Cardiac fibroblast (primary cell): ENCODE measurements at places on chromosomes 12 and 14.

GRCh38 chr12:131894981-131895639, 688 bp downstream of the ULK1 start:
- peak; percentile 12 for DNase-seq

DNA sequence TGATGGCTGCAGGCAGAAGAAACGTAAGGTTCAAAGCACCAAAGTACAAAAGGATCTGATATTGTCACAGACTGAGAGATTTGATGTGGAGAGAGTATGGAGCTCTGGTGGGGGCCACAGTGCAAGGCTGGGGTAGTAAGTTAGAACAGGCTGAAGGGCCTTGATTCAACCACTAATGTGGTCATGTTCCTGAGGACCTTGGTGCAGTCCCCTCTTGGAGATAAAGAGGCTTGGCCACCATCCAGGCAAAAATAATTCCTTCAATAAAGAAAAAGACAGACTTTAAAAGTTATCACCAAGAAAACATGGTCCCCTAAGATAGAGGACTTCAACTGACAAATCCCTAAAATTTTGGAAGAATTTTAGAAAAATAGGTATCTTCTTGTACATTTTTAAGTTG, 17.4 kb downstream of the CAPZA3 start:
- DNase-seq = no peak

- DNase-seq = no peak
Measured at GRCh38 chr12:47894068-47894467, 10.7 kb downstream of the VDR start.

- DNase-seq = peak; percentile 25
Measured at GRCh38 chr12:46493834-46494181, 121.2 kb upstream of the SLC38A2 start.

DNA sequence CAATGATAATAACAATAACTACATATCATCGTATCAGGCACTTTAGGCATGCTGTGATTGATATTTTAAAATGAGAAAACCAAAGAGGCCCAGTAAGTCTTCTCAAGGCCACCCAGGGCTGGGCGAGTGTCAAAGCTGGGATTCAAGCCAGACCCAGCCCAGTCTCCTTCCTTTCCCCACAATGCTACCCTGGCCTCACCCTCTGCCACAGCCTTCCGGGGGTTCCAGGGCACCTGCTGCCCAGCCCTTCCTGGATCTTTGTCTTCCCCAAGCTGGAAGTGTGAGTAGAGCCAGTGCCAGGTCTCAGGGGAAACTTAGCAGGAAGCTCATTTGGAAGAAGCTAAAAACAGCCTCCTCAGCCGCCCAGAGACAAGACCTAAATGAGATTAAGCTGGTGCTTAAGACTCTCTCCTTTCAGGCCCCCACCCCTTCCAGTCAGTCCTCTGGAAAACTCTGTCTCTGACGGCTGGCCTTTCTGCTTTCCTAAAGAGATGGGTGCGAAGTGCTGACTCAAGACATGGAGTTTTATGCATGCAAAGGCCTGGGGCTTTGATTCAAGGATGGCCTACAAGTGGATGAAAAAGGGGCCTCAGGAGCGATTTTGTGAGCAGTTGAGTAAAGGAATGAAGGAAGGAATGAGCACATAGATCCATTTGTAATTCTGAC, 184.2 kb downstream of the KCNA5 start:
- no peak for DNase-seq

- no peak for DNase-seq
Measured at GRCh38 chr14:41457393-41457792, 149.3 kb upstream of the LRFN5 start.

- DNase-seq = no peak
Measured at GRCh38 chr14:37083599-37083998, 88.8 kb downstream of the SLC25A21 start.

DNA sequence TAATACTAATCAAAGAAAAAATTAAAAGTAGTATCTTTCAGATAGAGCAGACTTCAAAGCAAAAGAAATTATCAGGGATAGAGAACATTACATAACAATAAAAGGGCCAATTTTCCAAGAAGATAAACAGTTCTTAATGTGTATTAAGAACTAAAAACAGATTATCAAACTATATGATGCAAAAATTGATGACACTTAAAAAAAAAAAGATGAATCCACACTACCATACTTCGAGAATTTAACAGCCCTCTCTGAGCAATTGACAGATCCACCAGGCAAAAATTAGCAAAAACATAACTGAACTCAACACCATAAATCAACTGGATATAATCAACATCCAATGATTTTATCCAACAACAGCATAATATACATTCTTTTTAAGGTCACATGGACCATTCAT, 686.5 kb downstream of the LRFN5 start:
- no peak for DNase-seq

DNA sequence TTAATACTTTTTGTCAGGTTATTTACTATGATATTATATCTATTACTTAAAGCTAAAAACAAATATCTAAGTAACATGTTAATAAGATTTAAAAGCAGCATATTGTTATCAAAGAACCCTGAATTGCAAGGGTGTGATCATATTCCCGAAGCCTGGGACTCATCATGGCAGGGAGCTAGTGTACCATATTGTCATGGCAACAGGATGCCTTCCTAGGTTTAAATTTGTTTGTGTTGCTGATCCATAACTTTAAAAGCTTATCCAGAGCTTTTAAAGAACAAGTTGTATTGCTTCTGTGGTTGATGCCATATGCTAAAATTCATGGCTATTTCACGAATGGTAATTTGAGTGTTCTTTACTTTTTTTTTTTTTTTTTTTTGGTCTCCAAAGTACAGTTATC, 500.5 kb downstream of the NAV3 start:
- DNase-seq = no peak

GRCh38 chr12:43131301-43131700, 420.7 kb downstream of the ADAMTS20 start:
- DNase-seq = no peak

DNA sequence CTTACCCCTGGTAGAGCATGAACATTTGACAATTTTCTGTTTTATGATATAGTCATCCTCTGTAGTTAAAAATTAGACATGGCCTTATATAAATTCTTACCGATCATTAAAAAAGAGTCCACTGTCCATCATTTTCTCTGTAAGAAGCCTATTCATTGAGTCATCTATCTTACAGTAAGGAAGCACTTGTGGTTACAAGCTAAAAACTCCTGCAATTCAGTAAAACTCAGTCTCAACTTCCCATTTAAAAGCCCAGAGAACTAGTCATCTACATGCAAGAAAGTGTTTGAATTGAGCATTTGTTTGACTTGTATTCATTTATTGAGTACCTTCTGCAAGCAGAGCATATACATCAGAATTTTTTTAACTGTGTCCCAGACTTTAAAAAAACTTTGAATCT, 63.3 kb downstream of the GTF2A1 start:
- DNase-seq = no peak

DNA sequence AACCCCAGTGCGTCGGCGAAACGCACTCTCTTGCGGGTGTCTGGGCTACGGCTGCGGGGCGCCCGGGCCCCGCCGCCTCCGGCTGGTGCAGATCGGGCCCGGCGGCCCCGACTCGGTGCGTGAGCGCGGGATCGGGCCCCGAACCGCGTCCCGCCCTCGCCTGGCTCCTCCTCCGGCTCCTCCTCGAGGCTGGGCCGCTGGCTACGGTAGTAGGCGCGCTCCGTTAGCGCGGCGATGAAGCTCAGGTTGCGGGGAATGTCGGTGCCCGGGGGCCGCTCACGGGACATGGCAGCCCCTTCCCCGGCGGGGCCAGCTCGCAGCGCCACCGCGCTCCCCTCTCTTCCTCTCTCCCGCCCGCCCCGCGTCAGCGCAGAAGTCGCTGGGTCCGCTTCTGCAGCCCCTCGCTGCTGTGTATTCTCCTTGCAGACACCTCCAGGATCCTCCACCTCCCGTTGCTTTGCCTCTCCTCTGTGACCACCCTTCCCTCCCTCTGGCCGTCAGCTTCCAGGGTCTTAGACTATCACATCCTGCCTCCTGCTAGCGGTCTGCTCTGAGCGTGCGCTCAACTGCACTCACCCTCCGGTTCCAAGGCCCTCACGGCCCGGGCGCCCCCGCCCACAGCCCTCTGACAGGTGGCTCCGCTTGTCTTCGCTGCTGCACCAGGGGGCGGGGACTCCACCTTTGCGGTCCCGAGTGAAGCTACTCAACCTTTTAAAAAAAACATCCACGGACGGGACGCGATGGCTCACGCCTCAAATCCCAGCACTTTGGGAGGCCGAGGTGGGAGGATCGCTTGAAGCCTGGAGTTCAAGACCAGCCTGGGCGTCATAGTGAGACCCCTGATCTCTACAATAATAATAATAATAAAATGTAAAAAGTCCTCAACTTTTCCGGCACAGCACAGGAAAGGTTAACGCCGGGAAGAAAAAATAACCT, at the start of gene PPP1R3E:
PPP1R3E (minus strand) TSS at position 570 of the 936 bp plus-strand sequence; CDS start at position 287, 283 bp downstream.
- peak; percentile 58 for DNase-seq

DNA sequence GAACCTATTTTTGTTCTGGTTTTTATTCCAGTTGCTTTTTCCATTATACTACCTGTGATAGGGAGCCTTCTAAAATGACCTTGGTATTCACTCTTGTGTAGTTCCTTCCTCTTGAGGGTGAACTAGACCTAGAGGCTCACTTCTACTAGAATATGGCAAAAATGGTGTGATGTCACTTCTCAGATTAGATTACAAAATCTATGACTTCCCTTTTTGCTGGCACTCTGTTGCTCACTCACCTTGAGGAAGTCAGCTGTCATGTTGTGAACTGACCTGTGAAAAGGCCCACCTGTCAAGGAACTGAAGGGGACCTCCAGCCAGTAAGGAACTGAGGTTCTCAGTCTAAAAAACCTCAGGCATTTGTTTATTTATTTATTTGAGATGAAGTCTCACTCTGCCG, 5.7 kb downstream of the MIPOL1 start:
- DNase-seq = no peak

DNA sequence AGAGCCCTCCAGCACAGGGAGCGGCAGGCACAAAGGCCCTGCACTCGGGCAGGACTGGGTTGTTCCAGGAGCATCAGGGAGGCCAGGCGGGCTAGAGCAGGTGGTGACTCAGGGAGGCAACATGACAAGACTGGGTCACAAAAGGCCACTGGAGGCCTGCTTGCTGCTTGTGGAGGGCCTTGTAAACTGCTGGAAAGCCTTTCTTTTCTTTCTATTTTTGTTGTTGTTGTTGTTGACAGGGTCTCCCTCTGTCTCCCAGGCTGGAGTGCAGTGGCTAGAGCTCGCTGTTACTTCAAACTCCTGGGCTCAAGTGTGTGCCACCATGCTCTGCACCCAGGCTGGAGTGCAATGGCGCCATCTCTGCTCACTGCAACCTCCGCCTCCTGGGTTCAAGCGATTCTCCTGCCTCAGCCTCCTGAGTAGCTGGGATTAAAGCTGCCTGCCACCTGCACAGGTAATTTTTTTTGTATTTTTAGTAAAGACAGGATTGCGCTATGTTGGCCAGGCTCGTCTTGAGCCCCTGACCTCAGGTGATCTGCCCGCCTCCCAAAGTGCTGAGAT, 11.8 kb upstream of the RCOR1 start:
- DNase-seq = no peak

DNA sequence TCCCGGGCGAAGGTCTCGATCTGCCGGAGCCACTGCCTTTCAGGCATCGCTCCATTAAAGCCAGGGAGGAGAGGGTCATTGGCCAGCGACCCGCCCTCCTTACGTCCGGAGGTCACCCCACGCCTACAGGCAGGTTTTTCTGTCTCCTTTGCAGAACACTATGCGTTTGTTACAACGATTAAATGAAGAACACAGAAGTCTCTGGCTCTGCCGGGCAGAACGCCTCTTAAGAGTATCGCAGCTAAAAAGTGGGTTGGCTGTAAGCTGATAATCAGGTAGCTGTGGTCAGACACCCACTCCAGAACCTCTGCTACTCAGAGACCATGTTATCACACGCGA, 15.0 kb downstream of the OTX2 start:
- DNase-seq = no peak

GRCh38 chr14:71135496-71135895, 228.2 kb downstream of the PCNX1 start:
- no peak for DNase-seq

DNA sequence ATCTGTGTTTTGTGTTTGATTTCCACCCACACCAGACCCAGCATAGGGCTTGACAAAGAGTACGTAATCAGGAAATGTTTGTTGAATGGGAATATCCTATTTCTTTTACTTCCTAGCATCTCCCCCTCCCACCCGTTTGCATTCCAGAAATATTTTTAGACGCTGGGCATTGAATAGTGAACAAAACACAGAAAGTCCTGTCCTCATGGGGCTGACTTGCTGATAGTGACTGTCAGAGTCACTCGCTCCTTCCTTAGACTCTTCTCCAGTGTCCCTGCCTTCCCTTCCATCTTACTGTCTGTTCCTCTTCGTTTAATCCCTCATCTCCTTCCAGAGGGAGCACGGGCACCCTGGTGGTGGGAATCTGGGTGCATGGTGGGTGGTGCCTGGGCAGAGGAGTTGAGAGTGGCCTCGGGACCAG, 53.6 kb downstream of the SLC25A47 start:
- DNase-seq = peak; percentile 46
